ENCODE measurements at places on chromosomes 11 and 22. TPM values are rescaled to one million over a fixed set of nuclear protein-coding genes. Genes with fewer than 3 reads are reported as not detected.

Gene SLC17A6
- not detected for total RNA-seq

GRCh38 chr11:12723421-12724300 lies 49.4 kb downstream of the TEAD1 start:
- no peak overlapping the region for H3K27ac ChIP-seq
- no peak for DNase-seq
- H3K36me3 ChIP-seq = no peaks in the 10 kb centered on the region
- H3K4me1 ChIP-seq = peaks cover 3% of the 10 kb centered on the region

Gene INS
- total RNA-seq = not detected

Gene EIF3M
- total RNA-seq = 408 TPM

DNA sequence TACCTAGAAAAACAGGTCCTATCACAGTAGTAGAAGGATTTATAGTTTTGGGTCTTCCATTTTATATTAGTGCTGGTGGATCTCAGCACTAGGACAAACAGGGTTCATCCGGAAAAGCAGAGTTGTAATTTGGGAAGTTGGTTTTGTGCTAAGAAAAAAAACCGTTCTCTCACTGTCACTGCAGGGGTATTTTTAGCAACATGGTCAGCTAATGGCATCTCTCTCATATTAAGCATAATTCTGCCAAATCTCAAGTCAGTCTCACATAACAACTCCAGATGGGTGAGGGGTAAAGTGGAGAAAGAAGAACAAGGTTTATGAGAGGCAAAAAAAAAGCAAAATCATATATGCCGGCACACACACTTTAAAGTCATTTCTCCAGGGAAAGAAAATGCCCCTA lies 51.6 kb upstream of the GDPD4 start:
- no peaks in the 10 kb centered on the region for H3K4me1 ChIP-seq
- no peak overlapping the region for H3K4me3 ChIP-seq

GRCh38 chr22:19626666-19627065 lies 87.6 kb upstream of the SEPTIN5 start:
- DNase-seq = no peak
- H3K36me3 ChIP-seq = no peaks in the 10 kb centered on the region
- H3K4me1 ChIP-seq = peaks cover 5% of the 10 kb centered on the region
- H3K27me3 ChIP-seq = no peaks in the 10 kb centered on the region

- peaks cover 8% of the 10 kb centered on the region for H3K36me3 ChIP-seq
- no peak overlapping the region for H3K4me3 ChIP-seq
- peaks cover 39% of the 10 kb centered on the region for H3K4me1 ChIP-seq
- no peak for DNase-seq
Measured at GRCh38 chr22:29936186-29936585, 53.2 kb downstream of the MTMR3 start.

DNA sequence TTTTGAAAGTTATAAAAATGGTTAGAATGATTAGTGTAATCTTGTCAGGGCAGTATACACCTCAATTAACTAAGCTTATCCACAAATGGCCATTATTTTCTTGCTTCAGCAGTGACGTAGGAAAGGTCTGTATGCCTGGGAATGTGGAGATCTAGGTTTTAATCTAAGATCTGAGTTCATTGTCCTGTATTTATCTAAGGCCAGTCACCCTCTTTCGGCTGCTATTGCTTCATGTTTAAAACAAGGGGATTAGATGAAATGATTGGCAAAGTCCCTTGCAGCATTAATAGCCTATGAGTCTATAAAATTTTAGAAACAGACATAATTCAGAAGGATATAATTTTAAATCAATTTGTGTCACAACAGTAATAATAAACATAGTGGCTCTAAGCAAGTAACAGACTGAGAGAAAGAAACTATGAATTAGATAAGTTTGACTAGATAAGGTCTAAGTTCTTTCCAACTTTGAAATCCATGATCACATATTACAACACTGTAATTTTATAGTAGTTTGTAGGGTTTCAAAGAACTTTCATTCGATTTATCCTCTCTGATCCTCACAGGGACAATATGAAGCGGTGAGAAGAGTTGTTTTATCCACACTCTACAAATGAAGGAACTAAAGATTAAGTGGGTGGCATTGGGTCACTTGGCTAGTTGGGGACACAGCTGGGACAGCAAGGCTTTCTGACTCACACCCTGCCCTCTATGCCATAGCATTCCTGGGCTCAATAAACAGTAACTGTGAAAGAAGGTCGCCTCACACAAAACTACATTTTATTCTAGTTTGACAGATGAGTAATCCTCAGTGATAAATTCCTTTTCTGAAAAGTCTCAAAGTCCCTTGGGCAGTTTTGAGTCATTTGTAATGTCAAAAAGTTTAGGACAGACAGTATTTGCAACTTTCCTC lies 60.6 kb upstream of the RDX start:
- no peak for DNase-seq
- H3K36me3 ChIP-seq = no peaks in the 10 kb centered on the region
- H3K4me3 ChIP-seq = no peak overlapping the region
- peaks cover 20% of the 10 kb centered on the region for H3K4me1 ChIP-seq
- H3K27ac ChIP-seq = peak overlapping the region; percentile 70
- H3K27me3 ChIP-seq = no peaks in the 10 kb centered on the region

DNA sequence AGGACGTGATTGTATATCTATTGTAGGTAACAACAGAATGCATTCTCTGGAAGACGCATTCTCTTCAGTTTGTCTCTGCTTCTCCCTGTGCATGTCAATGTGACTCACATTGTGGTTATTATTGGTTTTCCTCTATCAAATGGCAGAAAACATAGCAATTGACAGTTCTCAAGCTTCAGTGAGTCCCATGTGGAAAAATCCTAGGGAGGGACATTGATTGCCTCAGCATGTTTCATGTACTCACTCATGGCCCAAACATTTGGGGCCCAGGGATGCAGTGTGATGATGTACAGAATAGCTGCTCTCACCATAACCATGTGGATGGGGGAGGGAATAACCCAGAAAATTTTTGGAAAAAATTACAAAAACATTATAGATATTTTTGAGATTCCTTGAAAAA lies 9.3 kb upstream of the ARL14EP start:
- no peaks in the 10 kb centered on the region for H3K36me3 ChIP-seq
- H3K4me1 ChIP-seq = peaks cover 6% of the 10 kb centered on the region
- H3K4me3 ChIP-seq = no peak overlapping the region
- no peak for DNase-seq
- peaks cover 28% of the 10 kb centered on the region for H3K27me3 ChIP-seq
- no peak overlapping the region for H3K27ac ChIP-seq

DNA sequence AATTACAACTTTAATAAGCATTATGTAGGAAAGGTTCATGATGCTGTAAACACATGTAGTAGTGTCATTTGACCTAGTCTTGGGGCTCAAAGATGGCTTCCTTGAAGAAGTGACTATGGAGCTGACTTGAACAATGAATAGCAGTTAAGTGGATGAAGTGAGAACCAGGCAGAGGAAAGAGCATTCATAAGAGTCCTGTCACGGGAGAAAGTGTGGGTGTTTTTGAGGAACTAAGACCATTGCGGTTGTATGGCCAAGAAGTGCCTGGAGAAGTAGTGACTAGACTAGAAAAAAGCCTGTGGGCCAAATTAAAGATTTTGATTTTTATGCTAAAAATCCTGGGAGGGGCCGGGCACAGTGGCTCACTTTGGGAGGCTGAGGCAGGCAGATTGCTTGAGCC lies 7.2 kb upstream of the IL18BP start:
- H3K36me3 ChIP-seq = peaks cover 15% of the 10 kb centered on the region
- H3K27ac ChIP-seq = no peak overlapping the region
- H3K4me3 ChIP-seq = no peak overlapping the region
- peaks cover 3% of the 10 kb centered on the region for H3K4me1 ChIP-seq
- DNase-seq = no peak
- no peaks in the 10 kb centered on the region for H3K27me3 ChIP-seq

DNA sequence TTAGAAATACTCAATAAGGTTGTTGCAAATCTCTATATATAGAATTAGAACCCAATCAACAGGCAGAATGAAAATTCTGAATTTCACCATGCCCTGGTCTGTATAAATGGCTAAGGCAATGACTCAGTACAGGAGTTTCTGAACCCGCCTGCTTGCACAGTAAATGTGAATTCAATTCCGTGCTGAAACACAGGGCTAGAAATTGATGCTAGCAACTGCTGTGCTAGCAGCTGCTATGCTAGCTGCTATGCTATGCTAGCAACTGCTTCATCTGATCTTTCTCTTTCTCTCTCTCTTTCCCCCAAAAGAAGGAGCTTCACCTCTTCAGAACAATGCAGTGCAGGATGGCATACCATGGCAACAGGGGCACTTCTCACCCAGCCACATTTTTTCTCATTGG lies 9.7 kb upstream of the OR52J3 start:
- no peak overlapping the region for H3K4me3 ChIP-seq
- H3K27ac ChIP-seq = no peak overlapping the region
- no peaks in the 10 kb centered on the region for H3K36me3 ChIP-seq
- no peaks in the 10 kb centered on the region for H3K4me1 ChIP-seq
- peaks cover 2% of the 10 kb centered on the region for H3K27me3 ChIP-seq

Gene RASGRP2
- 5.6 TPM for total RNA-seq

Gene DUSP18
- total RNA-seq = 7.8 TPM

Gene MISFA
- 1.3 TPM for total RNA-seq

Gene GUCY1A2
- not detected for total RNA-seq

DNA sequence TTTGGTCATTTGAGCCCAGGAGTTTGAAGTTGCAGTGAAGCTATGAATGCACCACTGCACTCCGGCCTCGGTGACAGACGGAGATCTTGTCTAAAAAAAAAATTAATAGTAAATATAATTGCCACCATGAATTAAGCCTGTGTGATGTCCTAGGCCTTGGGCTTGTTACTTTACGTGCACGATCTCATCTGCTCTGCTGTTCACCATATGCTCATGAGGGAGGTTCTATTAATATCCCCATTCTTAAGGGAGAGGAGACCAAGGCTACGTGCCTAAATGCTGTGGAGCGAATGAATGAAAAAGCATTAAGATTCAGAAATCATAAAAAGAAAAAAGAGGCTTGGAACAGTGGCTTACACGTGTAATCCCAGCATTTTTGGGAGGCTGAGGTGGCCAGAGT lies 2.6 kb upstream of the ATG2A start:
- no peak for DNase-seq
- H3K27me3 ChIP-seq = no peaks in the 10 kb centered on the region
- no peak overlapping the region for H3K4me3 ChIP-seq
- no peak overlapping the region for H3K27ac ChIP-seq
- H3K36me3 ChIP-seq = no peaks in the 10 kb centered on the region

DNA sequence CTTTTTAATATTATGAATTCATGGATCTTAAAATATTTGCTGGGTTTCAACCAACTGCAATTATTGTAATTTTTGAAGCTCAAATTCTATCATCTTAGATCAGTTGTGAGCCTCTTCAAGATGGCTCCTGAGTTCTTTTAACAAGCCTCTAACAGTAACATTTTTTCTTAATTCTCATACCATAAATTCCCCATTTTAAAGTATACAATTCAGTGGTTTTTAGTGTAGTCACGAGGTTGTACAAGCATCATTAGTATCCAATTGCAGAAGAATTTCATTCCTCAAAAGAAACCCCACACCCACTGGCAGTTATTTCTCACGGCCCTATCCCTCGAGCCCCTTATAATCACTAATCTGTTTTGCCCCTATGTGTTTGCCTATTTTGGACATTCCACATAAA lies 270.8 kb downstream of the SBF2 start:
- H3K27me3 ChIP-seq = no peaks in the 10 kb centered on the region
- H3K4me1 ChIP-seq = peaks cover 10% of the 10 kb centered on the region
- H3K27ac ChIP-seq = no peak overlapping the region
- peaks cover 4% of the 10 kb centered on the region for H3K36me3 ChIP-seq
- no peak overlapping the region for H3K4me3 ChIP-seq
- DNase-seq = no peak

Gene FLRT1
- 0.25 TPM for total RNA-seq

DNA sequence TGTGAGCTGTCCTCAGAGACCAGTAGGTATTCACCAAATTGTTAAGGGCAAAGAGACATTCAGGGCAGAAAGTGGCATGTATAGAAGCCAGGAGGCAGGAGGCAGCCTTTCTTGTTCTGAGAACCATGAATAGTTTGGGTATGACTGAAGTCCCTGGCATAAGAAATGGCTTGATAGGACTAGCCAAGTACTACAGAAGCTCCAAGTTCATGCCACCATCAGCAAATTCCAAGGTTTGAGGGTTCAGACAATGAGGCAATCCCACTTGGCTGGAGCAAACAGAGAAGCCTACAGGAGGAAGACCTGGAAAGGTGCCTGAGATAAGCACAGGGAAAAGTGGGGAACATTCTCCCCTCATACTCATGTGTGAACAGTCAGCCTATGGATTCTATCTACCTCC lies 25.8 kb downstream of the XRRA1 start:
- H3K36me3 ChIP-seq = peaks cover 12% of the 10 kb centered on the region
- H3K27ac ChIP-seq = no peak overlapping the region
- H3K27me3 ChIP-seq = no peaks in the 10 kb centered on the region
- no peak for DNase-seq

Gene C22orf15
- 0.30 TPM for total RNA-seq

DNA sequence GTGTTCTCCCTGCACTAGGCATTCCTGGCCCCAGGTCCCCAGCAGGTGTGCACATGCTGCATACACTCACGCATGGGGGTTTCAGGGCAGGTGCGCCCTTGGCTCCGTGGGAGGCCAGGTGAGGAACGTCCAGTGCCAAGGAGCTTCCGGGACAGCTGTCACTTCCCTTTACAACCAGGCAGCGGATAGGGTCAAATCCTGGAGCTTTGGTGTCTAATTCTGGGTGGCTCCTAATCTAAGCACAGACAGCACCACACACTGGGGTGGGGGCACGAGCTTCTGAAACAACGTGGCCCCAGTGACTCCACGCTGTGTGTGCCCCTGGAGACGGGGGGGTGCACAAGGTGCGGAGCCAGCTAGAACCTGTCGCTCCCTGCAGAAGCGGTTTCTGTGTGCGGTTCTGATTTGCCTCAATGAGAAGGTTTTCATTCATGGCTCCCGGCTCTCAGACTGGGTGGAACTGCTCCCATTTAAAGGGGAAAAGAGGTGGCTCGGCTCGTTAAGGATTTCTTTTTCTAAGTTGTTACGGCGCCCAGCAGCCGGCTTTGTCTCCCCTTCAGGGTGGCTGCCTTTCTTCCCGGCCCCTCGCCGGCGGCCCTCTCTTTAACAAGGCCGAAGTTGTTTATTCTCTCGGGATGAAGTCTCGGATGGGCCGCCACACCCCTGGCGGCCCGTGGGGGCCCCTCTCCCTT lies 5.0 kb downstream of the CCND1 start:
- no peaks in the 10 kb centered on the region for H3K36me3 ChIP-seq
- peaks cover 5% of the 10 kb centered on the region for H3K4me1 ChIP-seq
- no peak overlapping the region for H3K27ac ChIP-seq
- H3K4me3 ChIP-seq = no peak overlapping the region

- no peaks in the 10 kb centered on the region for H3K27me3 ChIP-seq
- no peak for DNase-seq
- H3K4me1 ChIP-seq = peaks cover 8% of the 10 kb centered on the region
- H3K36me3 ChIP-seq = peaks cover 12% of the 10 kb centered on the region
- no peak overlapping the region for H3K27ac ChIP-seq
Measured at GRCh38 chr22:29989446-29989845, 90.8 kb upstream of the HORMAD2 start.

Data from activated CD4-positive, alpha-beta T cell treated with anti-CD3 and anti-CD28 coated beads for 36 hours (primary cell).